ENCODE measurements at places on chromosomes 4 and X. TPM values are rescaled to one million over a fixed set of nuclear protein-coding genes. Genes with fewer than 3 reads are reported as not detected.

Gene TRIM60
- total RNA-seq: not detected

Gene GNRHR
- not detected for total RNA-seq

Gene BMPR1B
- total RNA-seq: 7.6 TPM

Gene SNCA
- total RNA-seq: 8.7 TPM

Gene RTL3
- 0.29 TPM for total RNA-seq

Gene SLC4A4
- 28.8 TPM for total RNA-seq

Gene CLGN
- 75.1 TPM for total RNA-seq

Gene CSN1S1
- not detected for total RNA-seq

Gene MFAP3L
- total RNA-seq: 2.7 TPM

Gene MAGEB17
- not detected for total RNA-seq

Gene SLC16A2
- 6.5 TPM for total RNA-seq

Gene STARD8
- total RNA-seq: 6.0 TPM

Gene ZRSR2
- 10.8 TPM for total RNA-seq

Gene IL13RA1
- total RNA-seq: 18.9 TPM

Gene DNAAF6
- not detected for total RNA-seq

Gene CTAG2
- total RNA-seq: not detected

Gene TREX2
- not detected for total RNA-seq

Gene ZAR1
- total RNA-seq: not detected

Gene SLITRK4
- 0.67 TPM for total RNA-seq

Gene DIAPH2
- total RNA-seq: 14.6 TPM

Gene TLR8
- 0.58 TPM for total RNA-seq
